Stromal cell of bone marrow (primary cell): ENCODE measurements at places on chromosomes 4 and X.

DNA sequence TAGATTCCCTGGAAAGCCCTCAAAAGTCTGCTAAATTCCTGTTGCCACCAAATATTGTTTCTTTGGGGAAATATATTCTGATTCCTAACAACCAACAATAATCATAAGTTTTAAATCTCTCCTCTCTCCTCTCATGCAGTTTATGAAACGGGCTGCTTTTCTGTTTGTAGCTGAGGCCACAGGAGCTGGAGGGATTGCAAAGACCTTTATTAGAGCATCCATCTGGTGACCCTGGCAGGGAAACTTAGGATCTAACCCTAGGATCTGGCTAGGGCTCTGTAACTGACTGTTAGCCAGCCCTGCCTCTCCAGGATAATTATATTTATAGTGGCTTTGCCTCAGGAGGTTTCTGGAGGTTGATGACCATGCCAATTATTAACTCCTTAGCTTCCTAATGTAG is 56.9 kb downstream of the SMAD1 start:
- no peak for DNase-seq

GRCh38 chr4:66691101-66691500 is 854.2 kb downstream of the CENPC start:
- DNase-seq, result no peak

DNA sequence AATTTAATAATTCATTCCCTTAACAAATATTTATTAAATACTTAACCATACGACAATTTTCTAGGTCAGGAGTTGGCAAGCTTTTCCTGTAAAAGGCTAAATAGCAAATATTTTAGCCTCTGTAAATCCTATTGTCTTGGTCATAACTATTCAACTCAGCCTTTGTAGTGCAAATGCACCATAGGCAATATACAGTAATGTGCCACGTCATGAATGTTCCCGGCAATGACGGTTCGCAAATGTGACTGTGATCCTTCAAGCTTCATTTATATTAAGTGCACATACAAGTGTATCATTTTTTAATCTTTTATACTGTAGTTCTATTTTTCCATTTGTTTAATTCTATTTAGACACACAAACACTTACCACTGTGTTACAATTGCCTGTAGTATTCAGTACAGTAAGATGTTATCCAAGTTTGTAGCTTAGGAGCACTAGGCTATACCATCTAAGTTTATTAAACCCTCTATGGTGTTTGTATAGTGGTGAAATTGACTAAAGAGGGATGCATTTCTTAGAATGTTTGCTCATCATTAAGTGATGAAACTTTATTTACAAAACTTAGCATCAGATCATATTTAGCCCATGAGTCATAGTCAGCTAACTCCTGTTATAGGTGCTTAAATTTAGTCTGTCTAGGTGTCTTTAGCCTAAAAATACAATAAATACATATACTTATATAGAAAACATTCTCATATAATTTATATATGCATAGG is 553.6 kb downstream of the STPG2 start:
- DNase-seq, result no peak

DNA sequence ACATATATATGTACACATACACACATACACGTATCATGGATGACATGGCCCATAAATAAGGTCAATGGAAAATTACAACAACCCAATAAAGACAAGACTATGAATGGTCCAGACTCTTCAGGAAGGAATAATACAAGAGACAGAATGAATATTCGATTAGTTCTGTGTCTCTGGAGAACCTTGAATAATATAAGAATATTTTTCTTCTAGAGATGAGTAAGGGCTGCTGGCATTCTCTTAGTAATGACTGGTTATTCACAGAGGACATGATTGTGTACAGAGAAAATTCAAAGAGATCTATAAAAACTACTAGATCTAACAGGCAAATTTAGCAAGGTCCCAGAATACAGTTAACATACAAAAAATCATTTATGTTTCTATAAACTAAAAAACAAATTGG is 23.3 kb downstream of the SPIN4 start:
- peak; percentile 26 for DNase-seq

- no peak for DNase-seq
Observed at GRCh38 chr4:55031158-55031557, 94.2 kb downstream of the KDR start.

DNA sequence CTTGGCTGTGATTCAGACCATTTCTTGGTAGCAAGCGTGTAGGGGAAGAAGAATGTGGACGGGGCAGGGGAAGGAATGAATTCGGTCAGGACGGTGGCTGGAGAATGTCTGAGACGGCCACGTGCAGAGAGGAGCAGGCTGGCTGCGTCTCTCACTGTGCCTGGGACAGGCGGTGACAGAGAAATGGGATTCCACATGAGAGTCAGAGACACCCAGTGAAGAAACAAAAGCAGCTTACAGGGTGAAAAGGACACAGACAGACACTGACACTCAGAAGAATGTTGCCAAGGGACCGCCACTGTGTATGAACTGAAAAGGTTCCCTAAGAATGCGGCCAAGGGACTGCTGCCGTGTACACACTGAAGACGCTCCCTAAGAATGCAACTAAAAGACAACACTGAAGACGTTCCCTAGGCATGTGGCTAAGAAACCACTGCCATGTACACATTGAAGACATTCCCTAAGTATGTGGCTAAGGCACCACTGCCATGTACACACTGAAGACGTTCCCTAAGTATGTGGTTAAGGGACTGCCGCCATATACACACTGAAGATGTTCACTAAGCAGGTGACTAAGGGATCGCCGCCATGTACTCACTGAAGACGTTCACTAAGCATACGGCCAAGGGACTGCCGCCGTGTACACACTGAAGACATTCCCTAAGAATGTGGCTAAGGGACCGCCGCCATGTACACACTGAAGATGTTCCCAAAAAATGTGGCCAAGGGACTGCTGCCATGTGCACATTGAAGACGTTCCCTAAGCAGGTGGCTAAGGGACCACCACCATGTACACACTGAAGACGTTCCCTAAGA is 49.1 kb downstream of the DHRSX start:
- peak; percentile 14 for DNase-seq

DNA sequence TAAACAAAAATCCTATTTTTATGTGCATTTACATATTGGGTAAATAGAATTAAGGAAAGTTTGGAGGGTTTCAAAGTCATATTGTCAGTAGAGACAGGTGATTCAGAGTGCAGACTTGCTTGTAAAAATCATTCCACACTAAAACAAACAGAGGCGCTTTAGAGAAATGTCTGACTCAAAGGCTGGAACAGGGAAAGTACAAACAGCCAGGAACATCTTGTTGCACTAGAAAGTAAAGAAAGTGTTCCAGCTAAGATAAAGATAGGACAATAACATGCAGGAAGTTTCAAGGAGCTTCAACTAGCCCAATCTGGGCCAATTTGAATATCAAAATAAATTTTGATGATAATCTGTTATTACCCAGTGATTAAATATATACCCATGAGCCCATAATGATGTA is 16.4 kb upstream of the NUDT10 start:
- no peak for DNase-seq

GRCh38 chr4:80710748-80711451 is 319.6 kb upstream of the BMP3 start:
- no peak for DNase-seq

- no peak for DNase-seq
Observed at GRCh38 chr4:53558065-53558801, 33.1 kb downstream of the LNX1 start.

DNA sequence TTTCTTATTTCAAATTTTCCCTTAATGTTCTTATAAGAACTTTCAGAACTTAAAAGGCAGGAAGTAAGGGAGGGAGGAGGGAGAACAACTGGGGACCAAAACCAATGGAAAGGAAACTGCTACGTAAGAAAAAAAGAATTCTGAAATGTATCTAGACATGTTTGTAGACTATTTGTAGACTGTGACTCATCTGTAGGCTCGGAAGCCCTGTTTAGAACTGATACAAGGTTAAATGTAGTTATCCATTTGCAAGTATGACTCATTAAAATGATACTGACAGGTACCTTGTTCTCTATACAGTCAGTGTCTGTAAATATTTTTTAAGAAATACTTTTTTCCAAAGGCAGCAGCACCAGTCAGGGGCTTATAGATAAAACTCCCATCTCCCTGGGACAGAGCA is 202.0 kb downstream of the DHX15 start:
- DNase-seq, result no peak

DNA sequence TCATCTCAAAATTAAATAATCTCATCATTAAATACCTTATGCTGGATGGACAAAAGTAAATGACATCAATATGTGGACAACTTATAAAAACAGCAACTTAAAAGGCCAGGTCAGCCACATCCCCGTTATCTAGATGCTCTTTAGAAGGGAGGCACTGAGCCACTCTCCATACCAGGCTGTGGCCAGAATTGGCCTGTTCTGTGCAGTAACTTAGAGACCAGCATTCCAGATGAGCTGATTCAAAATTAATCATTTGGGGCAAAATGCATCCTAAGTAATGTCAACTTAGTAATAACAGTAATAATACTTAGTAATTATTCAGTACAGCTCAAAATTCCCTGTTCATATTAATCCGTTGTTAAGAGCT is 373.6 kb downstream of the FBXW7 start:
- peak; percentile 6 for DNase-seq

DNA sequence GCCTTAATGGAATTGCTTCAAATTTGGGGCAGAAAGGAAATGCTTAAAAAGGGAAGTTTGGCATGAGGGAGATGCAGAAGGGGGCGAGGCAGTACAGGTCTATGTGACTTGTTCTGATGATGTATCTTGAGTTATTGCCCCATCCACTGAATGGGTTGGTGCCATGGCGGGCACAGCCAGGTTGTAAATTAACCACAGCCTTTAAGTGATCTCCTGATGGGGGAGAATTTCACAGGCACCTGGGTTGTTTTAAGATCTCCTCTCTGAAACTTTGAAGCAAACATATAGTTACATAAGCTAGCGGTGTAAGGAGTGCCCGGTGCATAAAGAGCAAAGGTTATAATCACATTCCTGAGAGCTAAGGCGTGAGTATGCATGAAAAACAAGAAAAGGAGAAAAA is 37.0 kb downstream of the NPY5R start:
- DNase-seq, result no peak

DNA sequence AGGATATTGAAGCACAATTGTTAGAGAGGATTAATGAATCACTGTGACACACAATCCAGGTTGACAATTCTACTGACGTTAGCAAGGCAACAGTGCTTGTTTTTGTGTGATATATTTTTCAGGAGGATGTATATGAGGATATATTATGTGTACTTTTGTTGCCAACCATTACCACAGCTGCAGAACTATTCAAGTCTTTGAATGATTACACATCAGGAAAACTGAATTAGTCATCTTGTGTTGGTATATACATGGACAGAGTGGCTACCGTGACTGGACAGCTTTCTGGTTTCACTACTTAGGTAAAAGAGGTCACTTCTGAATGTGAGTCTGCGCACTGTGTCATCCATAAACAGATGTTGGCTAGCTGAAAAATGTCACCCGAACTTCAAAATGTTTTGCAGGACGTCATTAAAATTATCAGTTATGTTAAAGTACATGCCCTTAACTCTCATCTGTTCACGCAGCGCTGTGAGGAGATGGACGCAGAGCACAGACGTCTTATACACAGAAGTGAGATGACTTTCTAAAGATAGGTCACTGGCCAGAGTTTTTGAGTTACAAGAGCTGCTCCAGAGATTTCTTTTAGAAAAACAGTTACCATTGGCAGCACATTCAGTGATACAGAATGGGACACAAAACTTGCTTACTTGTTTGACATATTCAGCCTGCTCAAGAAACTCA is 69.0 kb downstream of the MRPL1 start:
- DNase-seq, result no peak

GRCh38 chr4:148793221-148793620 is 351.0 kb upstream of the NR3C2 start:
- no peak for DNase-seq

- peak; percentile 63 for DNase-seq
Observed at GRCh38 chr4:55396308-55397125, 760 bp downstream of the TMEM165 start.

- no peak for DNase-seq
Observed at GRCh38 chrX:150664290-150664689, 28.9 kb upstream of the MTMR1 start.

- no peak for DNase-seq
Observed at GRCh38 chrX:131735127-131735526, 191.3 kb downstream of the OR13H1 start.
